SJCRH30 (cell line): ENCODE measurements at places on chromosomes 3 and 15.
A peak's percentile ranks its signal among the peaks of the same experiment; 100 is the strongest.

DNA sequence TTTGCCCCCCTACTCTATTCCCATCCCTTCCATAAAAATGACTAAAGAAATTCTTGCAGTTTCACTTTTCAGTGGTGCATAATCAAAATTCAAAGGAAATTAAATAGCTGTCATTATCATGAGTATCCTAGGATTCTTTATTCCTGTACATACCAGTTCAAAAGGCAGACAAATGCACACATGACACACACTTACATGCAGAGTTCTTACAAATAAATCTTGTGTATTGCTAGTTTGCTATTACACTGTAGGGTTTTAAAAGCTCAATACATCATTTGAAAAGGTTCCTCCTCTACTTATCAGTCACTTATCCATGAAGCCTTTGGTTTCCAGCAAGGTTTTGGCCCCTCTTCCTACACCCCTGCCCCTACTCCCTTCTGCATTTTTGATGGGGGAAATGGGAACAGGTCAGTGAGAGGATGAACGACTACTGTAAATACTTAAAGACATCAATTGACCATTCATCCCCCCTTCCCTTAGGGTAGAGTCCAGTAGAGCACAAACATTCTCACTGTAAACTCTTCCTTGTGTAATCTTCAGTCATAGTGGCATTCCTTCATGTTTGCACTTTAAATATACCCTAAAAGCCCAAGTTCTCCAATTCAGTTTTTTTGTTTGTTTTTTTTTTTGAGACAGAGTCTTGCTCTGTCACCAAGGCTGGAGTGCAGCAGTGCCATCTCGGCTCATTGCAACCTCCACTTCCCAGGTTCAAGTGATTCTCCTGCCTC lies 92.6 kb downstream of the SUCLG2 start:
- no peak for DNase-seq

- no peak for DNase-seq
Measured at GRCh38 chr3:55523471-55523870, 36.4 kb upstream of the WNT5A start.

DNA sequence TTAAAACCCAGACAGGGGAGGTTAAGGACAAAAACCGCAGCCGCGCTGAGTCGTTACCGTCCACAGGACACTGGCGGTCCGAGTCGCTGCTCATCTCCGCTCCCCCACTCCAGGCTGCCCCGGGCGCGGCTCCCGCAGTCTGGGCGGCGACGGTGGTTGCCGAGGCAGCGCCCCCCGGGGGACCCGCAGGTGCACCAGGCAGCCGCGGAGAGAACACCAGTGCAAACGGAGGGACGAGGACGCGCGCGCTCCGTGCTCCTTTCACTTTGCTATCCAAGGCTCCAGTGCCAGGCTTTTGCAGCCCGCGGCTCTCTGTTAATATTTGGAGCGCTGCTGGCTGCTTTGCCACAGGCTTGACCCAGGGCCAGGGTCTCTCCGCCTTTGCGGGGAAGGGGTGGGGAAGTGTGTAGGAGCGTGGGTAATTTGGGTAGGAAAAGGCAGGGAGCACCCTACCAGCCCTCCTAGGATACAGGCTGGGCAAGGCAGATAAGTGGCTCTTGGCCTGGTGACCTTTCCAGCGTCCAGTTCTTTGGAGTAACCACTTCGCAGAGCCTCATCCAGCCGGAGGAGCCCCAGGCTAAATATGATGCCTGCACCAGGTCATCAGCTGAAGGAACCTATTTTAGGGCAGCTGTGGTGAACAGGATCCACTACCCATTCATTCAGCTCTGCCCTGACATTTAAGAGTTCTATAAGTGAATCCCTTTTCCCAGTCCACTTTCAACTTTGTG lies at the start of gene GADL1:
GADL1 (minus strand) TSS at position 141 of the 731 bp plus-strand sequence; CDS start at position 94, 47 bp downstream.
- DNase-seq, result no peak

DNA sequence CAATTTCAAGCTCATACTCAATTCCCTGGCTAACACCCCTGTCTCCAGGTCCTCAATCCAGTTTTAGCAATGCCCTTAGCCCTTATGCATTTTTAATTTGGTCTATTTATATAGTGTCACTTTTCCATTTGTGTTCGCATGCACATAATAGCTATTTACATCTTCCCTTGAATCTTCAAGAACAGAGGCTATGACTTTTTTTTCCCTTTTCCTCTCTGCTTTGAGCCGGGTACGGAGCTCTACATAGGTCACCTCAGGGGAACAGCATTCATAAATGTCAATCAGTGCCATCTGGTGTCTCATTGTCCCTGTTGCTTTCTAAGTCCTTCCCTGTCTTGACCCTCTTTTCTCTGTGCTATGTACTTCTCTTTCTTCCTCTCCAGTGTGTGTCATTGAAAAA lies 26.5 kb upstream of the ACTC1 start:
- no peak for DNase-seq

DNA sequence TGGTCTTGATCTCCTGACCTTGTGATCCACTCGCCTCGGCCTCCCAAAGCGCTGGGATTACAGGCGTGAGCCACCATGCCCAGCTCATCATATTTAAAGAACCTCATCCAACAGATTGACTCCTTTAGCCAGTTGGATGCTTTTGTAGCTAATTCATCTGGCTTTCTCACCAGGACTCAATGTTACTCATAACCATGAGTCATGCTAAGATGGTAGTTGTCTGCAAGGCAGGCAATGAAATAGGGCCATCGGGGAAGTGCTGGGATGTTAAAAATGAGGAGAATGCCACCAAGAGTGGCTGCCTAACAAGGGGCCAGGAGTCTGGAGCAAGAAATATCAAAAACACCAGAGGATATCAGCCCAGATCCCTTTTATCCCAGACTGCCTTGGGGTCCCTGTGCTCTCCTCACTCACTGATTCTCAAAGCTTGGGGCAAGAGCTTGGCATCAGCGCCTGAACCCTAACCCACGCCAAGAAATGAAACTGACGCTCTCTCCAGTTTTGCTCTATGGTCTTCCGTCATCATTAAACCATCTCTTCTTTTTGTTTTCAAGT lies 7.4 kb upstream of the PCOLCE2 start:
- DNase-seq, result no peak

DNA sequence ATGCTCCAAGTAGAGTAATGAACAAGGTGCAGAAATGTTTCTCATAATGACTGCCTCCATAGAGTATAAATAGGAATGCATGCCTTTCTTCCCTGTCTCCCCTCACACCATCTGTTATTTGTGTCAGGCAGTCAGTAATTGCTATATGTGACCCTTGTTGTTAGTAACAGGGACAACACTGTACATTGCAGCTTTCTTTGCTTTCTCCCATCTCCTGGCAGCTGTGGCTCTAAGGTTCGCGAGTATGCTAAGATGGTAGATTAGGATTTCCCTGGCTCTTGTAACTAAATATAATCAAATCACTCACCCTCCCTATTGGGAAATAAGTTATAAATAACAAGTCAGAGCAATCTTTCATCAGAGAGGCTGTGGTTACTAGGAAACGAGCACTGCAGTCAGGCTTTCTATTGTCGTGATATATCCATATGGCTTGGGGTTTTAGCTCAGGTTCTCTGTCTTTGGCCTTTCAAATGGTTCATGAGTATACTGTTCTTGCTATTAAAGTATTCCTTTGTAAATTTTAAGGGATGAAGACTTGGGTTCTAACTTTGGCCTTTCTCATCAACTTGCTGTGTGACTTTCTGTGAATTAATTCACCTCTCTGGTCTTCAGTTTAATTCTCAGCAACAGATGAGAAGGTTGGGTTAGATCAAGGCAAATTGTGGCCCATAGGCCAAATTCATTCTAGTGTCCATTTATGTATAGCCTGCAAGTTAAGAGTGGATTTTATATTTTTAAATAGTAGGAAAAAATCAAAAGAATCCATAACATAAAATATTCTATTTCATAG lies 8.1 kb upstream of the MINDY4B start:
- no peak for DNase-seq

GRCh38 chr15:98505611-98506031 lies 142.7 kb upstream of the IGF1R start:
- no peak for DNase-seq

GRCh38 chr3:45180051-45180450 lies 33.9 kb upstream of the CDCP1 start:
- DNase-seq, result no peak

DNA sequence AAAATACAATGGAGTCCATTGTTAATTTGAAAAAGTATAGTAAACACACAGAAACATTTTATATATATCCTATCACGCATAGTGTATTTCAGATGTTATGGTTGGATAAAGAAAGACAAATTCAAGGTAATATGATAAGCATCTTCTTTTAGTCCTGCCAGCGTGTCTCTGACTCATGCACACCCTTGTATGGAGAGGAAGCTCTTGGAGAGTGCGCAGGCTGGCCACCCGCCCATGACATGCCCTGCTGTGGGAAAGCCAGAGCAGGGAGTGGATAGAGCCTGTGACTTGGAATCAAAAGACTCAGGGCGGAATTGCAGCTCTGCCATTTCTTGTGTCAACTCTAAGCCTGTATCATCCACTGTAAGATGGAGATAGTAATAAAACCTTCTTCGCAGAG lies 23.0 kb upstream of the COPG1 start:
- DNase-seq, result peak; percentile 29

- no peak for DNase-seq
Measured at GRCh38 chr15:59221511-59222505, 15.2 kb downstream of the LDHAL6B start.

GRCh38 chr3:124588794-124589193 lies 141.5 kb upstream of the UMPS start:
- DNase-seq, result no peak

DNA sequence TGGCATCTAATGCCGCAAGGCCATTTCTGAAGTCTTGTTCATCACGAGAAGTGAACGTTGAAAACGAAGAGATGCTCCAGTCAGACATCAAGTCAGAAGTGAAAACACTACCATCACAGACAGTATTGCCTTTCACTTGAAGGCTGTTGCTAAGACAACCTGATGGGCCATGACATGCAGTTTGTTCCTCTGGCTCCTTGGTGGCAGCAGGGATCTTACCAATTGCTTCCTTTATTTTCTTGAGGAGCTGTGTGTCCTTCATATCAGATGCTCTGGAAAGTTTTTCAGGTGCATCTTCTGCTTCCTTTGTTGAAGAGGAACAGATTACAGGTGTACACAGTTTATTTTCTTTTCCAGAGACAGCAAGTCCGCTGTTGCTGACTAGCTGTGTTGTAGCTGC lies 30.7 kb upstream of the MYLK start:
- DNase-seq, result no peak

DNA sequence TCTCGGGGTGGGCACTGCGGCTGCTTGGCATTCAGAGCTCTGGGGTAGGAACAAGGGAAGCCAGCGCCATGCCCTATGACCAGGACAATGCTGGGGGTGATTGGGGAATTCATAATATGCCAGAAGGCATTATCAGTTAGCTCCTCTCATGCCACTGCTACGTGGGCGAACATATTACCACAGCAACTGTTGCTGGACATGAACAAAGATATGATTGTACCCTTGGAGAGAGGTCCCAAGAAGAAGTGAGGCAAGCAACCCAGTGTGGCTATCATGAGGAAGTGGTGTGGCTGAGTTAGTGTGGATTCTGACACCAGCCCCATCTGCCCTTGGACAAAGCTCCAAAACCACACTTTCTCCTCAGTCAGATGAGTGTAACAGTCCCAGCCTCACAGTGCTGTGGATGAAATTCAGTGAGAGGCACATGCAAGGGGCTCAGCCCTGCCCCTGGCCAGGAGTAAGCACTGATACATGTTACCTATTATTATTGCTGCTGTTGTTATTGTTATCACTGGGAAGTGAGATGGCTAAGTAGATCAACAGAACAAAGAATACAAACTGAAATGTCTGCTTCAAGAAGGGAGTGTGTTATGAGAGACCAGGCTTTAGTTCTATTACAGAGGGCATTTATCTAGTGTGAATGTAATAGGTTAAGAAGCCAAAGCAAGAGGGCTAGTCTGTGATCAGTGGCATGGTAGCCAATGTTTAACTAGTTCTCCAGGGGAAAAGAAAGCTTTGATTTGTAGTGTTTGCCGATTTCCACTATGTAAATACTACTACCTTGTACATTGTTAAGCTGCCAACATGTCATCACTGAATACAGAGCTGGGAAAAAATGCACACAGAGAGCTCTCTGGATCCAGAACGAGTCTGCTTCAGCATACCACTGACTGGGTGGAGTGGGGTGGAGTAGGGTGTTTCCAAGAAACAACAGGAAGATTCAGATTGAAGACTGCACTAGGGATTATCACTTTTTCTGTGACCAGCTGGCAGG lies 222.3 kb upstream of the EIF1B start:
- no peak for DNase-seq

GRCh38 chr3:72820415-72820814 lies 27.8 kb downstream of the SHQ1 start:
- no peak for DNase-seq

- peak; percentile 88 for DNase-seq
Measured at GRCh38 chr3:11600501-11601282, 43.0 kb downstream of the VGLL4 start.

DNA sequence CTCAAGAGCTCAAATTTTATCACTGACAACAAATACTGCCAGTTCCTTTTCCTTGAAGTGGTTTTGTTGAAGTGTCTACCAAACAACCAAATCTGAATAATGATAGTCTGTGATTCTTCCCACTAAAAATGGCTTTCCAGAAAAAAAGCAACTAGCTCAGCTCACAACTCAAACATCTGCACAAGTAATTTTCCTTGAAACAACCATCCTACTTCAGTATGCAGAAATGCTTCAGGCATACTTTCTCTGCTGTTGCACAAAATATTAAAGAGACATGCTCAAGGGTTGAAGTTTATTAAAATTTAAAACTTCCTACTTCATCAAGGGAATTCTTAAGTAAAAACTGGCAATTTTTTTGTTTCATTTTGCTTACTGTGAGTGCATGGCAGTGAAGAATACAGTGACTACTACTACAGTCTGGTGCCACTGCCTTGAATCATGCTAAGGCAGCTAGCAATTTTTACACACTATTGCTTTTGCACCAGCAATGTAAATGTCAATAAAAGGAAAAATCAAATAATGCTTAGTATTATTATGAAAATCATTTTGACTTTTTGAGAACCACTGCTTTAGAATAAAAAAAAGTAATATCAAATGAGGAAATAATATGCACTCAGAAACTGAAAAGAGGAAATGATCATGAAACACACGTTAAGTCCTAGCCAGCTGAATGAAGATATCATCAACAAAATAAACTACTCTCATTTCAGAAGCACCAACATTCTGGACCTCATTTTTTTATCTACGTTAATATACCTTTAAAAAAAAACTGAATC lies 33.6 kb downstream of the VPS13C start:
- DNase-seq, result no peak

DNA sequence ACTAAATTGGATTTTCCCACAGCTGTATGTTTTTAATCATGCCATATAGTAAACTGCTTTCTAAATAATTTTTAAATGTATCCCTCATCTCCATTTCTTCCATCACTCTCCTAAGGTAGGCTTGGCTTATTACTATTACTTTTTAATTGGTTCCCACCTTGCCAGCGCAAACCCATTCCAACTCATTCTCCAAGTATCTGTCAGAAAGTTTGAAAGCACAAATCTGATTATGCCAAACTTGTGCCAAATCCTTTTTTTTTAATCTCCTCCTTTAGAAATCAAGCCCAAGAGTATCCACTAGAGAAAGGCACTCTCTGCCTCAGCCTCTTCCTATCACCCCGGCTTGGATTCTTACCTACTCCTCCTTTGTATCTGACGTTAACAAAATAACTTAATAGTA lies 784.5 kb downstream of the TBL1XR1 start:
- DNase-seq, result no peak
